Adrenal gland (tissue), 19 donors: ENCODE measurements at places on chromosomes 5 and 9. TPM values are rescaled to one million over a fixed set of nuclear protein-coding genes. Genes with fewer than 3 reads are reported as not detected.

PCDHB9 gene
- total RNA-seq, result 2.2 TPM

F2R gene
- 14.5 TPM for total RNA-seq

ARSI gene
- not detected for total RNA-seq

GFI1B gene
- total RNA-seq, result not detected

CDX1 gene
- total RNA-seq, result not detected
